ENCODE measurements at places on chromosomes 2 and 18. TPM values are rescaled to one million over a fixed set of nuclear protein-coding genes. Genes with fewer than 3 reads are reported as not detected.
A peak's percentile ranks its signal among the peaks of the same experiment; 100 is the strongest.

ITPRIPL1 gene
- 6.9 TPM for total RNA-seq

DNA sequence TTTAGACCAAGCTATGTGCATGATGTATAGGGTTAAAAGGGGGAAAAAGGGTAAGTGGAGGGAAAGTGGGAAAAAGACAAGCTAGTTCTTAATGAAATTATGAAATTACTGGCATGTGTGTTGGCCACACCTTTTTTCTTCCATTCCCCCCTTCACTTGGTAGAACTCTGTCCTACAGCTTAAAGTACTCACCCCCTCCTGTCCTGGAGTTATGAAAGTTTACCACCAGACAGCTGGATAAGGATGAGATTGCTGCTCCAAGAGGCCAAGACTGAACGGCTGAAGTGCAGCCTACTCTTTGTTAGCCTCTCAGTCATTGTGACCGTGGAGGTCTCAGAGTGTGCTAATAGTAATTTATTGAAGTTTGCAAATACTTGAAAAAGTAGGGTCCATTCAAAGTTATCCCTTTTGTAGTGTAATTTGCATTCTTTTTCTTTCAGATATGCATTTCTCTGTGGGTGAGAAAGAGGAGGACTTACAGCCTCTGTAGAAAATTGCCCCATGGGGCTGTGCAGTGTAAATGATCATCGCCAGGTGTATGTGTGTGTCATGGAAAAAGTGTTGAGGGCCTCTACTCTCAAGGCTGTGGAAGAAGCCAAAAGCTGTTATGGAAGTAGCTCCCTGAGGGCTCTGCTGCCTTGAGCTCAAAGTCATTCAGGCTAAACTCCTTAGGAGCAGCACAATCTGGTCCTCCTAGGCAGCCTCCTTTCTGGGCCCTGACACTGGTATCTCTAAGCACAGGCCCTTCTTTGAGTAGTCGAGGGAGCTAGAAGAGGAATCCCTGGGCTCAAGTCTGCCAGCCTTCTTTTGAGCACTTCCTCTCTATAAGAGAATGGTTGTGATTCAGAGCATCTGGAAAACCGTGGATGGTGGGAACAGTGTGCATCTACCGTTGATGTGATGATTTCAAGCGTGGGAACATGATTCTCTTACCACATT, 46.2 kb downstream of the LHCGR start:
- H3K27ac ChIP-seq, result no peak overlapping the region
- no peaks in the 10 kb centered on the region for H3K27me3 ChIP-seq
- H3K4me3 ChIP-seq, result no peak overlapping the region
- H3K4me1 ChIP-seq, result no peaks in the 10 kb centered on the region

- no peaks in the 10 kb centered on the region for H3K27me3 ChIP-seq
- no peak overlapping the region for H3K4me3 ChIP-seq
- no peak for DNase-seq
- H3K36me3 ChIP-seq, result no peaks in the 10 kb centered on the region
- H3K27ac ChIP-seq, result no peak overlapping the region
These were observed 32.2 kb downstream of the COL5A2 start for GRCh38 chr2:189147361-189147760.

DNA sequence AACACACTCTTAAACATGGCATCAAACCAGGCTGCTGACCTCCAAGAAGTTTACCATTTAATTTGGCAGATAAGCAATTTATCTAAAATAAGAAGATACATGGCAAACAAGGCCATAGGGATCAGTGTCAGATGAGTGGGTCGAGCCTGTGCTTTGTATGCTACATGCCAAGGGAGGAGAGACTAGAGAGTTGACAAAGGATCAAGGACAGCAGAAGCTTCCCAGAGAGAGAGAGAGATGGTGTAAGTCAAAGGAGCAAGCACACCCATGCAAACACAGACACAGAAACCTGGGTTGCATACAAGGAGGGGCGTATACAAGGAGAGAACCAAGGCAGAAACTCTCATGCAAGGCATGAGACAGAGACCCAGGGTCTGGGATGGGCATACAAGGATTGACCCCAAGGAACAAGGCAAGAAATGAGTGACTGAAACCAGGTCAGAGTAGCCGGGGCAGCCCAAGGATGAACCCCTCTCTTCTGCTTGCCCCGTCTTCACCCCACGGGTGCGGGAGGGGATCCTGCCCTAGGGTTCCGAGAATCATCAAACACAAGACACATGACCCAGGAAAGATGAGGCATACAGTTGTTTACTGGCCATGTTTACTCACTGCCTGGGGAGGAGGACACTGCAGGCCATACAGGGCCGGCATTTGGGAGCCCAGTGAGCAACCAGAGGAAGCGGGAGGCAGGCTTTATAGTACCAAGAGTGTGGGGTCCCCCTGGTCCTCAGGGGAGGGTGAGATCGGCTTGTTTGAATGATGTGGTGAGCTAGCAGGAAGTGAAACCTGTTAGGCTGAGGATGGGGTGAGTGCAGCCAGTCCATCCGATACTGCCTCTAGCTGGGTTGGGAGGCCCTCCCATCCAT, 529.2 kb upstream of the ID2 start:
- H3K4me1 ChIP-seq, result no peaks in the 10 kb centered on the region
- no peak overlapping the region for H3K4me3 ChIP-seq
- no peaks in the 10 kb centered on the region for H3K27me3 ChIP-seq
- DNase-seq, result no peak
- no peaks in the 10 kb centered on the region for H3K36me3 ChIP-seq

DNA sequence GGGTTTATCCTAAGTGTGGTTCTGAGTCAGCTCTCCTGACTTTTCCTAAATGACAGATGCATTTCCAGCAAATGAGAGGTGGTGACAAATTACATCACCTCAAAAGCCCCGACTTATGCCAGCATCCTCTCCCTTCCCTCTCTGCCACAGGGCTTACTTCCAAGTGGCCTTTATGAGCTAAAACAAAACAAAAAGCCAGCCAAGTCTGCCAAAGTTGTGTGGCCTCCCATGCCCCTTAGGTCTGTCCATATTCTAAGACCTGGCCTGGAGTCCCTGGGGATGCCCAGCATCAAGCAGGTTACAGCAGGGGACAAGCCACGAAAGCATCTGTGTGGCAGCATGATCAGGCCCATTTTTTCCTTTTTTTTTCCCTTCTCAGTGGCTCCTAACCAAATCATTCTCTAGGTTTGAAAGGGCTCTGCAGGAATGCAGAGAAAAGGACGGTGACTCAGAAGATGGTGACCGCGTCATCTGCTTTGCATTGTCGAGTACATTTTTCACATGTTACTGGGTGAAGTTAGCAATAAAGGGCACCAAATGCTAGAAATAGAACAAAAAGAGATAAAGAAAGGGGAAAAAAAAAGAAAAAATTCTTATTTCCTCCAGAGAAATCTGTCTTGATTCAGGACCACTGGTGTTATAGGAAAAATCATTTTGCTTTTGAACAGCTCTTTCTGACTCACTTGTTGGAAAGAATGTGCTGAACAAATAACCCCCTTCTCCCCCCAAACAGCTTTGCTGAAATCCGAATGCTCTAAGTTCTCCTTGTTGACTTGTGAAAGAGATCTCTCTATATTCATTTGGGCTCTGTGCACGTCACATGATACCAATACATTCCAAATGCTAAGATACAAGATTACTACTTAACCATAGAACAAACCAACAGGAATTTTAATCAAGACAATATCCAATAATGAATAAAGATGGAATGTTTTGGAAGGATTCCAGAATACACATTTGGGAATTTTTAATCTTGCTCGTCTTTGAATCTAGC, 178.7 kb downstream of the EN1 start:
- no peaks in the 10 kb centered on the region for H3K4me1 ChIP-seq
- no peaks in the 10 kb centered on the region for H3K27me3 ChIP-seq
- no peak overlapping the region for H3K27ac ChIP-seq
- H3K36me3 ChIP-seq, result no peaks in the 10 kb centered on the region
- no peak for DNase-seq
- H3K4me3 ChIP-seq, result no peak overlapping the region

GRCh38 chr2:240227538-240228428, 87.3 kb upstream of the OTOS start:
- H3K27ac ChIP-seq, result no peak overlapping the region
- H3K36me3 ChIP-seq, result no peaks in the 10 kb centered on the region
- peaks cover 3% of the 10 kb centered on the region for H3K4me1 ChIP-seq
- H3K27me3 ChIP-seq, result no peaks in the 10 kb centered on the region
- no peak overlapping the region for H3K4me3 ChIP-seq

- H3K4me3 ChIP-seq, result no peak overlapping the region
- H3K36me3 ChIP-seq, result no peaks in the 10 kb centered on the region
- H3K27ac ChIP-seq, result no peak overlapping the region
- no peak for DNase-seq
- no peaks in the 10 kb centered on the region for H3K4me1 ChIP-seq
These were observed 69.9 kb upstream of the ACSL3 start for GRCh38 chr2:222790932-222791331.

- no peak overlapping the region for H3K27ac ChIP-seq
- H3K27me3 ChIP-seq, result no peaks in the 10 kb centered on the region
- no peak overlapping the region for H3K4me3 ChIP-seq
These were observed 306.7 kb upstream of the MMADHC start for GRCh38 chr2:149894226-149894625.

- H3K36me3 ChIP-seq, result no peaks in the 10 kb centered on the region
- no peaks in the 10 kb centered on the region for H3K4me1 ChIP-seq
- no peak overlapping the region for H3K27ac ChIP-seq
- no peak overlapping the region for H3K4me3 ChIP-seq
- H3K27me3 ChIP-seq, result no peaks in the 10 kb centered on the region
These were observed 283.1 kb downstream of the TDRD15 start for GRCh38 chr2:21406911-21407310.

CNTNAP5 gene
- total RNA-seq, result not detected

DNA sequence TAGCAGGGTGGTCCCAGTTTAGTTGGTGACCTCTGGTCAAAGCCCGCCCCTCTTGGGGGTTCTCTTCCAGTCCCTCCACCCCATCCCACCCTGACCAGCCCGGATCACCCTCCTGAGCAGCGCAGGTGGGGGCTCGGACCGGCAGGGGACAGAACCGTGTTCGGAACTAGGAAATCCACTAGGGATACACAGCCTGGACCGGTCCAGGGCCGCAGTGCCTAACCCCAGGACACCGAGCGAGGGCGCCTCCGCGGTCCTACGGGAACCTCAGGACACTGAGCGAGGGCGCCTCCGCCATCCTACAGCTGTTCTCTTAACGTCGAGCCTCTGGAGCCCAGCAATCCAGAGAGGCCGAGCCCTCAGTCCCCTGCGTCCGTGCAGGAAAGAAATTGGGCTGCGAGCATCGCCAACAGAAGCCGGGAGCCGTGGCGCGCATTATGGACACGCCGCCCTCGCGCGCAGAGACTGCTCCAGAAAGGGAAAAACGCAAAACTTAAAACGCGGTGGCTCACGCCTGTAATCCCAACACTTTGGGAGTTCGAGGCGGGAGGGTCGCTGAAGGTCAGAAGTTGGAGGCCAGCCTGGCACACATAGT, 8.5 kb downstream of the RAX start:
- no peaks in the 10 kb centered on the region for H3K36me3 ChIP-seq
- peaks cover 65% of the 10 kb centered on the region for H3K27me3 ChIP-seq
- H3K4me1 ChIP-seq, result no peaks in the 10 kb centered on the region

ADAM23 gene
- 0.66 TPM for total RNA-seq

GRCh38 chr2:159640176-159640575, 23.8 kb upstream of the BAZ2B start:
- no peaks in the 10 kb centered on the region for H3K36me3 ChIP-seq
- H3K4me3 ChIP-seq, result no peak overlapping the region
- no peak overlapping the region for H3K27ac ChIP-seq

GRCh38 chr2:85133751-85134254, 611 bp downstream of the TCF7L1 start:
- no peaks in the 10 kb centered on the region for H3K27me3 ChIP-seq
- H3K4me3 ChIP-seq, result peak overlapping the region; percentile 87
- peak; percentile 27 for DNase-seq
- H3K4me1 ChIP-seq, result peaks cover 10% of the 10 kb centered on the region

DNA sequence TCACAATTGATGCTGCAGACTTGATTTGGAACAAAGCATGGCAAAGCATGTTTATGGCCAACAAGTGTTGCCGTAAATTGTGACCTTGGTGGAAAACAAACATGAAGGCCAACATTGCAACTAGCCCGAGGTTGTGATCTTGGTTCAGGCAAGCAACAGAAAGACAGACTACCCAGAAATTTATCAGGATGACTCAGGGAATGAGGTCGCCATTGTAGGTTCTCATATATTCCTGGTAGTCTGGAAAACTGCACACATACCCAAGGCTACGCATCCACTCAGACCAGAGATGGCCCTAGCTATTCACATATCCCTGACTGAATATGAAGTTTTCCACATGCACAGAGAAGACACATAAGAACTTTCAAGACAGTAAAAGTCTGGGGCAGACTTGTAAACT, 30.1 kb downstream of the CYP1B1 start:
- DNase-seq, result no peak
- no peak overlapping the region for H3K27ac ChIP-seq
- no peaks in the 10 kb centered on the region for H3K27me3 ChIP-seq
- H3K4me3 ChIP-seq, result no peak overlapping the region

MC5R gene
- total RNA-seq, result not detected

DSG4 gene
- not detected for total RNA-seq

ITGA4 gene
- 11.7 TPM for total RNA-seq

POTEJ gene
- not detected for total RNA-seq

SFTPB gene
- total RNA-seq, result not detected

SMC6 gene
- 17.0 TPM for total RNA-seq

CFC1 gene
- not detected for total RNA-seq

DNA sequence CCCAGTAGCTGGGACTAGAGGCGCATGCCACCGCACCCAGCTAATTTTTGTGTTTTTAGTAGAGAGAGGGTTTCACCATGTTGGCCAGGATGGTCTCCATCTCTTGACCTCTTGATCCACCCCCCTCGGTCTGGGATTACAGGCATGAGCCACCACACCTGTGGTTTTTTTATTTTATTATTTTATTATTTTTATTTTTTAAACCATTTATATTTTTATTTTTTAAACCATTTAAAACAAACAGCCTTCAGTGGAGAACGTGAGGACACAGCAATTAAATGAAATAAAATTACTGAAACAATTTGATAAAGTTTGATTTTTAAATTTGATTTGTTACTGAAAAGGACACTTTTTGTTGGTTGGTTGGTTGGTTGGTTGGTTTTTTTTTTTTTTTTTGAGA, 181.0 kb downstream of the AGAP1 start:
- no peaks in the 10 kb centered on the region for H3K27me3 ChIP-seq
- DNase-seq, result no peak
- no peak overlapping the region for H3K4me3 ChIP-seq
- no peaks in the 10 kb centered on the region for H3K4me1 ChIP-seq

- no peaks in the 10 kb centered on the region for H3K36me3 ChIP-seq
- no peaks in the 10 kb centered on the region for H3K27me3 ChIP-seq
- H3K27ac ChIP-seq, result peak overlapping the region; percentile 75
- DNase-seq, result no peak
These were observed 208.2 kb upstream of the ALPP start for GRCh38 chr2:232170396-232170795.

- H3K27me3 ChIP-seq, result no peaks in the 10 kb centered on the region
- no peaks in the 10 kb centered on the region for H3K36me3 ChIP-seq
- H3K27ac ChIP-seq, result no peak within 1 kb of the TSS
- no peak for DNase-seq
These were observed at the start of gene VIL1 for GRCh38 chr2:218418717-218419458. TSS of gene VIL1 (plus strand) at chr2:218419123. CDS start at chr2:218423779, 4,656 bp downstream.
